ENCODE measurements at places on chromosomes 12 and 14.

- no peak for DNase-seq
These were observed 125.1 kb downstream of the SUDS3 start for GRCh38 chr12:118501489-118501888.

GRCh38 chr12:57465030-57465746 lies 5.6 kb downstream of the GLI1 start:
- no peak for DNase-seq

DNA sequence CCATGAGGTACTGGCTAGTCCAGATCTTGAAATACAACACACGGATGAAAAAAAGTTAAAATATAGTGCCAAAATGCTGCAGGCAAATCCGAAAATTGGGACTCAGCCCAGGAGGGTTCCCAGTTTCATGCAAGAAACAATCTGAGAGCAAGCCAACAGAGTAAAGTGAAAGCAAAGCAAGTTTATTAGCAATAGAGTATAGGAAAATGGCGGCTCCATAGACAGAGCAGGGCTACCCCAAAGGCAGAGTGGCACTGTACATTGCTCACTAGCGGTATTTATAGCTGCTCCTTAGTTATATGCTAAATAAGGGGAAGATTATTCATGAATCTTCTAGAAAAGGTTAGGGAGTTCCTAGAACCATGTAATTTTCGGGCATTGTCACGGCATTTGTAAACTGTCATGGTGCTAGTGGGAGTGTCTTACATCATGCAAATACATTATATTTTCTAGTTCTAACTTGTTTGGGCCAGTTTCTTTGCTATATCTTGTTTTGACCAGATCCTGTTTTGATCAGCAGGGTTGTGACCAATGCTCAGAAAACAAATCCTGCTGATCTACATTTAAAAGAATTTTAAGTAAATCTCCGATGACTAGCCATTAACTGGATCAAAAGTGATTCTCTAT lies 29.1 kb downstream of the RECQL start:
- no peak for DNase-seq

- DNase-seq, result no peak
These were observed 61.7 kb upstream of the RIC8B start for GRCh38 chr12:106712768-106713167.

GRCh38 chr14:81449114-81449513 lies 49.0 kb upstream of the STON2 start:
- no peak for DNase-seq

DNA sequence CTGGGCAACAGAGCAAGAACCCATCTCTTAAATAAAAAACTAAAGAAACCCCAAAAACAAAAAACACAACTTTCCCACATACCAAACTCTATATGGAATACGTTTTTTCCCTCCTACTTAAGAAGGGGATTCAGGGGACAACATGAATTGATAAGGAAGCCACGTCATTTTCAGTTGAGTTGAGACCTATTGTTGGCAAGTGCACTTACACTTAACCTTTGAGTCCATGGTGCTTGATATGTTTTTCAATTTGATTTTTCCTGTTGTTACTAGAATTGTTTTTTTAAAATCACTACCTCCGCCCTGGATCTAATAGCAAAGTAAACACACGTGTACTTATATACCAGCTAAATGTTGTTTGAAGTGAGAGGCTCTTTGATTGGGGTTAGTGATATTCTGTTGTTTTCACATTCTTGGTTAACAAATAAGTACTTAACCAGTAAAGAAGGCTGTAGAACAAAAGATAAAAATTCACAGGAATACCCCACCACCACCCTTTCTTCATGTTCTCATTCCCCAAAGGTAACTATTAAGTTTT lies 2.0 kb downstream of the FAM177A1 start:
- DNase-seq, result no peak

GRCh38 chr14:34180434-34180833 lies 229.6 kb upstream of the EGLN3 start:
- DNase-seq, result no peak

GRCh38 chr12:49866859-49867569 lies 24.1 kb upstream of the BCDIN3D start:
- DNase-seq, result peak; percentile 58

- DNase-seq, result no peak
These were observed 17.0 kb upstream of the IRF2BPL start for GRCh38 chr14:77045238-77046162.

DNA sequence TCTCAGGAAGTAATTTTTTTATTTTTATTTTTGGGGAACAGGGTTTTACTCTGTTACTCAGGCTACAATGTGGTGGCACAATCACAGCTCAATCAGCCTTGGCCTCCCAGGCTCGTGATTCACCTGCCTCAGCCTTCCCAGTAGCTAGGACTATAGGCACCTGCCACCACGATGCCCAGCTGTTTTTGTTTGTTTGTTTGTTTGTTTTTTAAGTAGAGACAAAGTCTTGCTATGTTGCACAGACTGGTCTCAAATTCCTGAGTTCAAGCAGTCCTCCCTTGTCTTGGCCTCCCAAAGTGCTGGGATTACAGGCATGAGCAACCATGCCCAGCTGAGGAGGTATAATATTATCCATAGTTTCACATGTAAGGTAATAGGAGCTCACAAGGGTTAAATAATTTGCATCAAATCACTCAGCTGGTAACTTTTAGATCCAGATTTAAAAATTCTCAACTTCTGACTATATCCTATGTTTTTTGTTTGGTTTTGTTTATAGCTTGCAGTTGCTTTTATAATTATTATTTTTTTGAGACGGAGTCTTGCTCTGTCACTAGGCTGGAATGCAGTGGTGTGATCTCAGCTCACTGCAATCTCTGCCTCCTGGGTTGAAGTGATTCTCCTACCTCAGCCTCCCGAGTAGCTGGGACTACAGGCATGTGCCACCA lies 629.3 kb downstream of the DIO2 start:
- no peak for DNase-seq

GRCh38 chr12:126247936-126248335 lies 1182.7 kb downstream of the AACS start:
- DNase-seq, result no peak

- DNase-seq, result no peak
These were observed 136.3 kb downstream of the FUT8 start for GRCh38 chr14:65548878-65549277.

- DNase-seq, result no peak
These were observed 32.4 kb downstream of the PITPNM2 start for GRCh38 chr12:123118497-123118896.

DNA sequence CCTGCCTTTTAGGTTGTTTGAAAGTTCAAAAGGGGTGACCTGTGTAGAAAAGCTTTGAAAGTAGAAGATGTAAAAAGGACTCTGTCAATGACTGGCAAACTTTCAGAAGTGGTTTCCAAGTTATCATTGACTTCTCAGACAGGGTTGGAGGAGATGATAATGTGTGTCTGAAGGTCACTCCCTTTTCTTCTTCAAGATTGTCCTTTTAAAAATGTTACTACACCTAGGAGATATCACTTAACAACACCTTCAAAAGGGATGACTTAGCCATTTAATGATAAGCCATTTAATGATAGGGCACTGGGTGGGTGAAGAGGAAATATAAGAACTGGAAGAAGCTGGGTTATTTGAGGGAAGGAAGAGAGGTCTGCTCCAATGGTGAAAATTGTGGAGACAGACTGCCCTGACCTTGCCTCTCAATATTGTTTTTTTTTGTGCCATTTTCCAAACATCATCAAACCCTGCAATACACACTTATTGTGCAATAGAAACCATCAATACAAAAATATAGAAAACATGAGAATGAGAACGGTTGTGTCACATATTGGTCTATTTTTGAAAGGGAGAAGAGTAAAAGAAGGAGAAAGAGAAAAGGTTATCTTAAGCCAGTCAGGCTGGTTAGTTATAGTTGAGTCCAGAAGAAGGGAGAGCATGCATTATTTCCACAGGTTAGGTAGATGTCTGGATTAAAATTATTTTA lies 38.8 kb downstream of the BEST3 start:
- no peak for DNase-seq

GRCh38 chr12:55372521-55372920 lies 9.7 kb downstream of the OR6C75 start:
- no peak for DNase-seq

- no peak for DNase-seq
These were observed 102.5 kb downstream of the LGMN start for GRCh38 chr14:92645841-92646478.

DNA sequence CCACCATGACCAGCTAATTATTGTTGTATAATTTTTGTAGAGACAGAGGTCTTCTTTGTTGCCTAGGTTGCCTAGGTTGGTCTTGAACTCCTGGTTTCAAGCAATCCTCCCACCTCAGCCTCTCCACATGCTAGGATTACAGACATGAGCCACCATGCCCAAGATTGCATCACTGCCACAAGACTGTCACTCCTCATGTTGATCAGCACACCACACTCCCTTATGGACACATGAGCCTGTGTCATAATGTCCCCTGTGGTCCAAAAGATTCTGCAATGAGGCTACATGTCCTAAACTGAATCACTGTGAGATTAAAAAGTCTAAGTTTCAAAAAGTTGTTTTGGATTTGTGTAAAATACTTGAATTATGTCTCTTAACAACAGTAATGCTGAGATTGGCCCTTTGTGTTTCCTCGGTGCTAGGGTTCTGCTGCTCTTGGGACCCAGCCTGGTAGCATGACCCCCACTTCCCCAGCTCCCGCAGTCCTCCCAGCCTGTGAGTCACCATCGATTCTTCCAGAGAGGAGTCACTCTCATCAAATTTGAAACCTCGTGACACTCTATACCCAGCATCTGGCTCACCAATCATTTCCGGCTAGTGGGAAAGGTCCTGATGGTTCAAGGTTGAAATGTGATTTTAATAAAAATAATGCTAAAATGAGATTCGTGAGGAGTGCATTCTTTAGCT lies 890.9 kb downstream of the VRK1 start:
- no peak for DNase-seq

Data from stimulated activated CD8-positive, alpha-beta memory T cell treated with anti-CD3 and anti-CD28 coated beads, Interleukin-7, amount 100 ng/mL, for 4 hours (primary cell).